H9 (cell line): ENCODE measurements at places on chromosomes 5 and 9. TPM values are rescaled to one million over a fixed set of nuclear protein-coding genes. Genes with fewer than 3 reads are reported as not detected.

The FOXB2 gene
- total RNA-seq, result 7.8 and 8.4 TPM in 2 replicates

The C5orf52 gene
- not detected in 2 replicates for total RNA-seq

The TMEM174 gene
- total RNA-seq, result not detected in 2 replicates

The CYSRT1 gene
- total RNA-seq, result 1.0 and 1.9 TPM in 2 replicates
